Natural killer cell (primary cell): ENCODE measurements at places on chromosomes 3 and 15.

DNA sequence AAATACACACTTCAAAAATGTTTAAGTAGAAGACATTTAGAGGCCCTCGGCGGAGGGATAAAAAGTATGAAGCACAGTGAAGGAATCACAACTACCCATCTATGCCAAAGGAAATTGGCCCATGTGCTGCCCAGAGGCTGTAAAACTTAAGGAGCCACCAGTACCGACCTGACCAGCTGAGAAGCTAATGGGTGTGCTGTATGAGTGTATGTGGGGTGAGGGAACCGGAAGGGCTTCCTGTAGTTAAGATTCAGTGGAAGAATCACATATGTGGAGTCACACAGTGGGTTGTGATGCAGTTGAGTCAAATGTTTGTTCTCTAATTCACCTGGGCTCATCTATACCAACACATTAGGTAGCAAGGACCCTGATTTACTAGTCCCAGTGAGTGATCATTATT, 516.0 kb upstream of the IL12A start:
- no peak for DNase-seq

- DNase-seq: no peak
These were observed 35.1 kb downstream of the POC1A start for GRCh38 chr3:52119099-52119498.

GRCh38 chr15:65414841-65415621, 7.7 kb downstream of the IGDCC4 start:
- no peak for DNase-seq

DNA sequence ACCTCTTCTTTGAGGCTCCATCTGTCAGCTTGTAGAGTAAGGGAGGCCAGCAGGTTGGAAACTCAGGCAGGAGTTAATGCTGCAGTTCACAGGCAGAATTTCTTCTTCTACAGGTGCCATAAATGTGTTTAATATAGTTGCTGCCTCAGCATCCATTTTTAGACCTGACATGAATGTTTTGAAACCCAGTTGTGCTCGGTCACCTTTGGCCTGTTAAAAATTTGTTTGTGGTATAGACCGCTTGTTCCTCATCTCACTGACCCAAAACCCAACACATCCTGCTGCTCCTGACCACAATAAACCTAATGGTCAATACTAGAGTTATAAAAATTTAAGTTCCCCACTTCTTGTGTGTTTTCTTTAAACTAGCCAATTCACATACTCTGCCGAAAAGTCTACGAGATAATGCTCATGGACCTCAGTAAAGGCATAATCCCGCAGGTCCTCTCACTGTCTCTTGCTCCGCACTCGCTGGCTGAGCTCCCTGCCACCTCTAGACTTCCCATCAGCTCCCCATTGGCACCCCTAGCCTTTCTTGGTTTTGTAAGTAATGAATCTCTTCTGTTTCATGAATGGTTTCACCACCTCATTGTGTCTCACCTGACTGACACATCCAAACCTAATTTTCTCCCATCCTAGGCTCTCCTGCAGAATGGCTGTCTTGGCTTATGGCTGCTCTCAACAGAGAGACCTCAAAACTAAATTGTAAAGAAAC, 138.5 kb upstream of the STRIT1 start:
- DNase-seq: no peak

- DNase-seq: no peak
These were observed 163.2 kb downstream of the NSUN3 start for GRCh38 chr3:94226078-94226477.

DNA sequence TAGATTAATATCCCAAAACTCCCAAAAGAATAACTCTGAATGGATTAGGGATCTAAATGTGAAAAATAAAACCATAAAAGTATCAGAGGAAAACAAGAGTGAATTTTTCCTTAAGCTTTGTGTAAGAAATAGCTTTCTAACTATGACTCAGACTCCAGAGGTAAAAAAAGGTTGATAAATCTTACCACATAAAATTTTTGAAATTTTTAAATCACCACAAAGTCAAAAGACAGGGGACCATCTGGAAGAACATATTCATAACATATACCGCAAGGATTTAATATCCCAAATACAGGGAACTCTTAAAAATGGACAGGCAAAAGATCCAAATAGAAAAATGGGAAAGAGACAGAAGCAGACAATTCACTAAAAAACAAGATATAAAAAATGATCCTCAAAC, 145.0 kb downstream of the ARNT2 start:
- no peak for DNase-seq

DNA sequence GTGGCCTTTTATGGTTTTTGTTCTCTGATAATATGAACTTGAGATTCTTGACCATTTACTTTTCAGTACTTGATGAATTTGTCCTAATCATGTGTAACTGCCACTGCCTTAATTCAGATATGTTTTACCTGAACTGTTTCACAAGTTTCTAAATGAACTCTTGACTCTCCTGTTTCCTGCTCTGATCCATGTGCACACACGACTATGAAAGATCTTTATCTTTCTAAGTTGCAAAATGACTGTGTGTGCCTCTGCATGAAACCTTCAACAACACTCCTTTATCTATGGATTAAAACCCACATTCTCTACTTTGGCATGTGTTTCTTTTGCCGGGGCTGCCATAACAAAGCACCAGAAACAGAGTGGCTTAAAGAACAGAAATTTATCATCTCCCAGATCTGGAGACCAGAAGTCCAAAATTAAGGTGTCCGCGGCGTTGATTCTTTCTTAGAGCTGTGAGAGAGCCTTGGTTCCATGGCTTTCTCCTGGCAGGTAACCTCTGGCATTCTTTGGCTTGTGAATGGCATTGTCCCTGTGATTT, 275.0 kb downstream of the ADAMTSL3 start:
- DNase-seq: no peak

DNA sequence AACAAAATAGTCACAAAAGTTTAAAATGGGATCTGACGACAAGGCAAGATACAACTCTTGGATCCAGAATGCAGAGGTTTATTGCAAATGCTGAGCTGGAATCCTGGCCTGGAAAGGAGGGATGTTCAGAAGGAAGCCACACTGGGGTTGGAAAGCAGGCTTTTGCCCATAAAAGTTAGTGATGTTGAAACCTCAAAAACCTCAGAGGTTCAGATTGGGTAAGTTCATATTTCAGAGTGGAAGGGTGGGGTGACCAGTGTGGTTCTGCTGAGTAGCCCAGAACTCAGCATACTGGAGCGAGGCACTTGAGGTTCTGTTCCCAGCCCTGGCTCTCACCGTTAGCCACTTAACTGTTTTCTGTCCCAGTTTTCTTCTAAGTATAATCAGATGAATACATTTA, 114.0 kb upstream of the OSTN start:
- DNase-seq: no peak

DNA sequence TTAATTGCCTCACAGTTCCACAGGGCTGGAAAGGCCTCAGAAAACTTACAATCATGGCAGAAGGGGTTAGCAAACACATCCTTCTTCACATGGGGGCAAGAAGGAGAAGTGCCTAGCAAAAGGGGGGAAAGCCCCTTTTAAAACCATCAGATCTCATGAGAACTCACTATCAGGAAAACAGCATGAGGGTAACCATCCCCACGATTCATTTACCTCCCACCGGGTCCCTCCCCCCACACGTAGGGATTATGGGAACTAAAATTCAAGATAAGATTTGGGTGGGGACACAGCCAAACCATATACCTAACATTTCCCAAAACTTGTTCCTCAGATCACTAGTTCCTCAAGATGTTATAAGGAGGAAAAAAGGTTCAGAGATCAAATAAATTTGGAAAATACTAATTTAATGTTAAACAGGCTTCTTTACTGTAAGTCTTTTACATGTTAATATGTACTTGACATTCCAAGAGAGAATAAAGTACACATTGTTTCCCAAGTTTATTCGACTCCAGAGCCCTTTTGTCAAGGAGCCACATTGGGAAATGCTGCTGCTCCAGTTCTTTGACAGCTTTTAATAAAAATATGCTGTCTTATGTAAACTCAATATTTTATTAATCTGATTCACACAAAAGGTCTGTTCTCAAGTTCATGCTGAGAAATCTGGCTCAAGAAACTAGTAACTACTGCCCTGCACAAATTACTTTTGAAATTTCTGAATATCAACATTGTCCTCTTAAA, 17.8 kb downstream of the HERC1 start:
- DNase-seq: no peak

DNA sequence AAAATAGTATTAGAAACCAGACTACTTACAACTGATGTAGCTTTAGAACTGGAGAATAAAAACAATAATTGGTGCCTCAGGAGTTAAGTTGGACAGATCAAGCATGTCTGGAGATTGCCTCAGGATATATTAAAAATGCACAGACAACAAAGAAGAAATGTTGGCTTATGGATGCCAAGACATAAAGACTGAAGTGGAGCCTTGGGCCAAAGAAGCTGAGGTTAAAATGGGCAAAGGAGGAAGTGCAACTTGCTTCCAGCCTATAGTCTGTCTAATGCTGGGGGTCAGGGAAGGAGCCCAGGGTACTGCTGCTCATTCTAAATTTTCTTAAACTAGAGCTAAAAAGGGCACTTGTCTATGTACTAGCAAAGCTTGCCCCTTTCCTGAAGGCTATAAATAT, 77.5 kb downstream of the ESYT3 start:
- DNase-seq: no peak

DNA sequence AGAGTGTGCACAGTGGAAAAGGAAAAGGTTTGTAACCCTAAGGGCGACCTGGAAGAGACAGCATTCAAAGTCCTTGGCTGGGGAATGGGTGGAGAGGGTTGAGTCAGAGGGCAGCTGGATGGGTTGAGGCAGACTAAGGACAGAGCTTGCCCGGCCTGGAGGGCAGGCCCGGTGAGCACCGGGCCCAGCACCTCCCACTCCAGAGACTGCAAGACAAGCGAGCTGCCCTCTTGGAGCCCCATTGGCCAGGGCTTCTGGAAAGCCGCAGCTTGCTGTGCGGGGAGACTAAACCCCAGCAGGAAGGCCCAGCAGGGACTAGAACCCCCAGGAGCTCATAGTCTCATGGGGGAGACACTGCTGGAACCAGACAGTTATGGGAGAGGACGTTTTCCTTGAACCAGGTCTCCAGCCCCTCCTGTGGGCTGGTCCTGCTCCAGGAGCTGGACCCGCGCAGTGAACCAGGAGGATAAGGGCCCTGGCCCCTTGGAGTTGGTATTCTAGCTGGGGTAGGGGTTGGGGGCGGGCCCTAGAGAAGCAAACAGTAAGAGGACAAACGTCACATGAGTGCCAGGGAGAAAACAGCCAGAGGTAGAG, 59.1 kb downstream of the RGMA start:
- DNase-seq: no peak
